NK-92 treated with Interleukin-12 subunit alpha and Interleukin-12 subunit beta, amount 100 ng/mL, for 24 hours (cell line): ENCODE measurements at places on chromosomes 3 and 15.

DNA sequence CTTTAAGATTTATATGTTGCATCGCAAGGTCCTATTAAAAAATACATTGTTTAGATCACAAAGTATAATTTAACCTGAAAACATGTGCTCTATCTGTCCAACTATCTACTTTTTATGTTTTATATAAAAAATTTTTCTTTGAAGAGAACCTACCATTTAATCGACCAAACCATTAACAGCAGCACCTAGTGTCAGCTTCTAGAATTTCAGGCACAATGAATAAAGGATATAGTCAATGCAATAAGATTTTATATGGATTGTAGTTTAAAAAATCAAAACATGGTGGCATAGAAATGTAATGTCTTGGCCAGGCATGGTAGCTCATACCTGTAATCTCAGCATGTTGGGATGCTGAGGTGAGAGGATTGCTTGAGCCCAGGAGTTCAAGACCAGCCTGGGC is 313.7 kb downstream of the GAP43 start:
- no peak for DNase-seq

GRCh38 chr3:14528081-14528480 is 12.1 kb downstream of the GRIP2 start:
- DNase-seq: no peak

DNA sequence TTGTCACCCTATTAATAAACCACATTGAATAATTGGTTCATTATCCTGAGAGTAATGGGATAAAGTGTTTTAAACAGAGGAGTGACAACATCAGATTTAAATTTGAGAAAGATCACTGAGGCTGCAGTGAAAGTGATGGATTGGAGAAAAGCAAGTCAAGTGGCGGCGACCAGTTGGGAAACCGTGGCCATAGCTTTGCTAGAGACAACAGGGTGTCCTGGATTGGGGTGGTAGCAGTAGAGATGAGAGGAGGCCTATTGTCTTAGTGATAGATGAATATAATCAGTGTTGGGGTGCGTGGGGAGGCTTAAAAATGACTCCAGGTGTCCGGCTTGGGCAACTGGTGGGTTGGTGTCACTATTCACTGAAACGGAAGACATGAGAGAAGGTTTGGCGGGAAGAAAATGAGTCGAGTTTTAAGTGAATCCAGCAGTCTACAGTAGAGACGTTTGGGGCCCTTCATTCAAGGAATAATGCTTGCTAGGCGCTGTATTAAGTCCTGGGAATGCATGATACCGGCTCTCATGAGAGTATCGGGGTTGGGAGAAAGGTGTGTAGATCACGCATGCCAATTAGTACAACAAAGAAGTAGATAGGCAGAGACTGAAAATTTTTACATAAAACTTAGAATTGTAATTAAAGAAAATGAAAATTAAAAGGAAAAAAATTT is 819 bp downstream of the NEK4 start:
- DNase-seq: no peak

GRCh38 chr3:51382076-51382745 is 2.9 kb upstream of the MANF start:
- DNase-seq: no peak

- DNase-seq: no peak
Observed at GRCh38 chr3:146529021-146529420, 15.4 kb downstream of the PLSCR1 start.

- no peak for DNase-seq
Observed at GRCh38 chr3:153343988-153344782, 182.2 kb downstream of the RAP2B start.

GRCh38 chr3:167736997-167737396 is 1.5 kb downstream of the SERPINI1 start:
- DNase-seq: no peak

DNA sequence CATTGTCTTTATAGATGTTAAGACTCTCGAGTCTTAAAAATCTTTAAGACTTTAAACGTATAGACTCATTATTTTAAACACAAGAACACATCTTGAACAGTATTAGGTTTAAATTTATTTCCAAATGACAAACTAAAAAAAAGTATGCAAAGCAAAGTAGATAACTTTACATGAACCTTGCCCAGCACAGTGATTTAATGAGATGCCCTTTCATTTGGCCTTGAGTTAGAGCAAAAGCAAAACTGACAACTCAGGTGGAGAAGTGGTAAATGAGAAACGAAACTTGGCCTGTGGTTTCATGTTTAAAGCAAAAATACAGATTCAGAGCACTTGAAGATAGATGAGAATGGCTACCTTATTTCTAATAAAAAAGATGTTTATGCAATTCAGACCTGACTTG is 8.6 kb downstream of the GPR15 start:
- DNase-seq: no peak

DNA sequence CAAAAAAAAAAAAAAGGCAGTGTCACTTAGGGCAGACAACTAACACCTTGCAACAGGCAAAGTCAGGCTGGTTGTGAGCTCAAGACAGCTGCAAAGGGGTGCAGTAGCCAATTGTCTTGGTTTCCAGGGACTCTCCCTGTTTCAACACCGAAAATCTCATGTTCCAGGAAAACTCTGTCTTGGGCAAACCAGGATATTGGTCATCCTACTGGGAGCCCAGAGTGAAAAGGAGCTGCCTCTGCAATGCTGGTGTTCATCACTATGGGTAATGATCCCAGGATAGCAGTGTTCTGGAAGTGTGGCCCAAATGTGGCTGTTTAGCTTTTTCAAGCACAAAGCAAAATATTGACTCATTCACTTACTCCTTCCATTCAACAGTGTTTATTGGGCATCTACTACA is 82.6 kb downstream of the ARHGAP31 start:
- DNase-seq: no peak

- DNase-seq: no peak
Observed at GRCh38 chr3:123100193-123100776, 33.5 kb downstream of the PDIA5 start.

- no peak for DNase-seq
Observed at GRCh38 chr15:67063689-67064606, 1.5 kb upstream of the SMAD3 start.

GRCh38 chr15:72982714-72983113 is 69.5 kb upstream of the NEO1 start:
- no peak for DNase-seq

DNA sequence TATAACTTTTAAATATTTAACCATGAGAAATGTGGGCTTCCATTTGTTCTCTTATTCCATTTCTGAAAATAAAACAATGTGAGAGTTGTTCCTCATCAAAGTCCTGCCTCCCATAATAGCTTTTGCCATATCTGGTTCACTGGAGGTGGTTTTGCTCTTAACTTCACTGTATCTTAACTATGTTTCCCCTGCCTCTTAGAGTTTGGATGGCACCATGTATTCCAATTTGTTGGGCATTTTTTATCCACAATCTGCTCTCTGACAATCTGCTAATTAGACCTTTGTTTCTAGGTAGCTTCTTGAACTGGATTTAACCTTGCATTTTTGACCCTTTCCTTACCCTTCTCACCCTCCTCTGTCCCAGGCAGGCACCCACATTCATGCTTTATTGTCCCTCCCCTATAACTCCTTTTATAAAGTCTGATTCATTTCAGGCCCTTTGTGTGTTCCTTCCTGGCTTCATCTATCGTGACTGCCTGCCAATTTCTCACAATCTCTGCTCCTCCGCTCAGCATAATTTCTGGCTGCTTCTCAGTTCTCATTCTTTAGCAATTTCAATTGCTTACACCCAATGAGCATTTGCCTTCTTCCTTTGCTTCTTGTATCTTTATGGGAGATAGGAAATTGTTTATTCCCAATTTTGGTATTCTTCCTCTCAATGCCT is 144.2 kb upstream of the ARHGEF26 start:
- DNase-seq: no peak

DNA sequence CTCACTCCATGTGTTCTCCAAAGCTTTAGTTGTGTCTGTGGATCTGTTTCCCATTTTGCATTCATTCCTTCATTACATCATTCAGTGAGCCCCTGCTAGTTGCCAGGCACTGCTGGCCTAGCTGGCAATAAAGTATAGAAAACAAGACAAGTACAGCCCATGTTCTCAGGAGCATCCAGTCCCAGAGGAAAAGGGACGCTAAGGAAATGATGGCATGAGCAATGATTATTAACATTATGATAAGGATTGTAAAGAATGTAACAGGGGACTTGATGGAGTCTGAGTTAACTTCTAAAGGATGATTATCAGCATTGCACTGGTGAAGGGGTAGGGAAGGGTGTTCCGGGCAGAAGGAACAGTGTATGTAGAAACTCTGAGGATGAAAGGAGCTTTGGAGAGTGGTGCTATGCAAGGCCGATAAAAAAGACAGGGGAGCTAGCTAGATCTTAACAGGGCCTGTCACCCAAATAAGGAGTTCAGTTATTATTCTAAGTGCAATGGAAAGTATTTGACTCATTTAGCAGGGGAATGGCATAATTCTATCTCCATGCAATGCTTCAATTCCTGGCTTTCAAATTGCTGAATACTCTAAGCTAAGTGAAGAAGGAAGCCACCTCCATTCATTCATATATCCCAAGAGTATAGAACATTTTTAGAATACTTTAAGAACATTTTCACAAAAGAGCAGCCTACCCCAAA is 258.2 kb upstream of the STT3B start:
- no peak for DNase-seq

GRCh38 chr3:76824658-76825240 is 215.2 kb upstream of the ROBO2 start:
- DNase-seq: no peak

DNA sequence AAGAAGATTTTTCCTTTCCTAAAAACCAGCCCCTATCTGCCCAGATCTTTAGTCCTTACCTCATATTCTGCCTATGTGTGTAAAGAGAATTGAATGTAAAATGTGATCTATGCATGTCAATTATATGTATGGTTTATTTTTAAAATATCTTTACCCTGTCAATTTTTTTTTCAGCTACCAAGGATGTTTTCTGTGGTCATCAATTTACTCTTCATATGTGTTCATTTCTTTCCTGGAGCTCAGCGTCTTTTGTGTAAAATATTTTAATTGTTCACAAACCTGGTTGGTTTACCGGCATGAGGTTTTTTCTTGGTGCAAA is 1.7 kb upstream of the NR2F2 start:
- no peak for DNase-seq

DNA sequence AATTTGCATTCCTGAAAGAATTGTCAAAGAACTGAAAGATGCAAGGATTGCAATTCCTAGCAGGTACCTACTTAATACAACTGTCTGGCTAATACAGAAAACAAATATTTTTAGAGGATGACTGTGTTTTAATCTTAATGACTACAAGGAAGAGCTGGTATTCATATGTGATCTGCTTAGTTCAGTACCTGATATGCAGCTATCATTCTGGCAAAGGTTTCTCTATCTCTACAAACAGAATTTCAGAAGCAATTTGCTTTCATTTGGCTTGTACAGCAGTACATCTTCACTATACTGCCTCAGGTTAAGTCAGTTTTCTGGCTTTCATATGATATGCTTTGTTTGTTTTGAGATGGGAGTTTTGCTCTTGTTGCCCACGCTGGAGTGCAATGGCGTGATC is 51.3 kb downstream of the TBL1XR1 start:
- DNase-seq: no peak

GRCh38 chr3:3134750-3135448 is 8.2 kb downstream of the TRNT1 start:
- no peak for DNase-seq

GRCh38 chr3:30980993-30981392 is 86.5 kb upstream of the GADL1 start:
- no peak for DNase-seq

- DNase-seq: no peak
Observed at GRCh38 chr15:69474291-69474690, 21.7 kb downstream of the RPLP1 start.

- no peak for DNase-seq
Observed at GRCh38 chr3:55458181-55458790, 28.8 kb downstream of the WNT5A start.

DNA sequence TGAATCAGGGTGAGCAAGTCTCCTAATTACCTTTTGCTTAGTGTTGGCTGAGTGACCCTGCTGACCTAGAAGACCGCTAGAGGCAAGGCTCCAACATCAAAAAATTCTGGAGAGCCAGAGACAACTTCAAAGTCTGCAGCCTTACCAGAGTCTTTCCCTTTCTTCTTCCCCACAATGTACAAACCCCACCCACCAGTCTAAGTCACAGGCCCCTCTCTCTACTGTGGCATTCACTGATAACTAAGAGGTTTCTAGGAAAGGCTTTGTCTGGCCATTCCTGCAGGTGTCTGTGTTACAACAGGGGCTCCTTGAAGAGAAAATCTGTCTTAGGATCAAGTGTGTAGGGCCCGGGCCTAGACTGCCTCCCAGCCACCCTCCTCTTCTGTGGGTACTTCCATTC is 525 bp downstream of the MYH15 start:
- no peak for DNase-seq

DNA sequence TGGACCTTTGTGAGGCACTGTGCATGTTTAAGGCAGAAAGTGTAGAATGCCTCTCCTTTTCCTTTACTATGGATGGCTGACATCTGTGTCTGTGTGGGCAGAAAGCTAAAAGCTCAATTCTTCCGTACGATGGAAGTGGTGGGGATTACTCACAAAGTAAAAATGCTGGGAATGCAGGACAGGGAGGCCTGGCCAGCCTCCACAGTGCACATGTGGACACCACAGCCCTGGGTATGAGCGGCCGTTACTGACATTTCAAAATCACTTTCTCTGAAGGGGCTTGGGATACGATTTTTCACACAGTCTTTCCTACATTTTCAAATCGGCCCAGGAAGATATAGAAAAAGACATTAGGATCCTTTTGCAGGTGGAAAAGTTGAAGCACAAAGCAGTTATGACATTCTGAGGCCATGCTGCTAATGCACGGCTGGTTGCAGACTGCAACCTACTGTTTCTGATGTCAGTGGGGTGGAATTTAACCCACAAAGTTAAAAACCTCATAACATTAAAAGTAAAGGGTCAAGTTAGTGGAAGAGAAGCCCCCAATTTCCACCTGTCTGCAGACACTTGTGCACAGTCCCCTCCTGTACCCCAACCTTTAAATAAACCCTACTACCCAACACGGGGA is 27.9 kb downstream of the EHD4 start:
- no peak for DNase-seq

DNA sequence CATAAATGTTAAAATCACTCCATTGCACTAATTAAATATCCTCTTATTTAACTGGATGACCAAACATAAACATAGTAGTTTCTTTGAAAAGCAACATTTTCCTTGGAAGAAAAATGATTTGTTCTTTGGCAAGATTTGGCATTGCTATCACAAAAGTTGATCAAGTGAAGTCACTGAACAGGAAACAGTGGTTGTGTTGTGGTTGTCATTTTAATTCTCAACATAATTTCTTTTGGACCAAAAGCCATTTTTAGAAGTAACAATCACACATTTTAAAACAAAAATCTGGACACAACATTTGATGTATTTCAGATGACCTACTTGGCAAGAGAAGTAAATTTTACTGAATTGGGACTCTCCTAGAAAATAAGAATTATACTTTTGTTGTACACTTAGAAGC is 872.3 kb downstream of the ROBO1 start:
- DNase-seq: no peak
